Sigmoid colon (tissue), 7 donors: ENCODE measurements at places on chromosomes 13 and 19.

GRCh38 chr19:4429771-4430171 is 27.3 kb downstream of the CHAF1A start:
- H3K4me3 ChIP-seq, result no peak overlapping the region
- no peak for DNase-seq
- H3K27ac ChIP-seq, result no peak overlapping the region
- H3K36me3 ChIP-seq, result no peaks in the 10 kb centered on the region
- H3K4me1 ChIP-seq, result no peaks in the 10 kb centered on the region

DNA sequence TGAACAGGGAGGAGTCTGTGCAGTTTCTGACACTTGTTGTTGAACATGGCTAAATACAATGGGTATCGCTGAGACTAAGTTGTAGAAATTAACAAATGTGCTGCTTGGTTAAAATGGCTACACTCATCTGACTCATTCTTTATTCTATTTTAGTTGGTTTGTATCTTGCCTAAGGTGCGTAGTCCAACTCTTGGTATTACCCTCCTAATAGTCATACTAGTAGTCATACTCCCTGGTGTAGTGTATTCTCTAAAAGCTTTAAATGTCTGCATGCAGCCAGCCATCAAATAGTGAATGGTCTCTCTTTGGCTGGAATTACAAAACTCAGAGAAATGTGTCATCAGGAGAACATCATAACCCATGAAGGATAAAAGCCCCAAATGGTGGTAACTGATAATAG is 16.1 kb downstream of the CEACAM6 start:
- no peaks in the 10 kb centered on the region for H3K36me3 ChIP-seq
- no peak overlapping the region for H3K4me3 ChIP-seq
- no peaks in the 10 kb centered on the region for H3K27me3 ChIP-seq
- H3K4me1 ChIP-seq, result no peaks in the 10 kb centered on the region
- no peak for DNase-seq

- no peak overlapping the region for H3K4me3 ChIP-seq
- H3K27ac ChIP-seq, result no peak overlapping the region
- no peaks in the 10 kb centered on the region for H3K36me3 ChIP-seq
- no peaks in the 10 kb centered on the region for H3K27me3 ChIP-seq
- peaks cover 32% of the 10 kb centered on the region for H3K4me1 ChIP-seq
Measured at GRCh38 chr19:18298601-18299000, 17.2 kb upstream of the JUND start.

- DNase-seq, result no peak
- no peaks in the 10 kb centered on the region for H3K4me1 ChIP-seq
- no peak overlapping the region for H3K27ac ChIP-seq
- H3K27me3 ChIP-seq, result no peaks in the 10 kb centered on the region
Measured at GRCh38 chr13:64556376-64556775, 2673.8 kb downstream of the PCDH9 start.

DNA sequence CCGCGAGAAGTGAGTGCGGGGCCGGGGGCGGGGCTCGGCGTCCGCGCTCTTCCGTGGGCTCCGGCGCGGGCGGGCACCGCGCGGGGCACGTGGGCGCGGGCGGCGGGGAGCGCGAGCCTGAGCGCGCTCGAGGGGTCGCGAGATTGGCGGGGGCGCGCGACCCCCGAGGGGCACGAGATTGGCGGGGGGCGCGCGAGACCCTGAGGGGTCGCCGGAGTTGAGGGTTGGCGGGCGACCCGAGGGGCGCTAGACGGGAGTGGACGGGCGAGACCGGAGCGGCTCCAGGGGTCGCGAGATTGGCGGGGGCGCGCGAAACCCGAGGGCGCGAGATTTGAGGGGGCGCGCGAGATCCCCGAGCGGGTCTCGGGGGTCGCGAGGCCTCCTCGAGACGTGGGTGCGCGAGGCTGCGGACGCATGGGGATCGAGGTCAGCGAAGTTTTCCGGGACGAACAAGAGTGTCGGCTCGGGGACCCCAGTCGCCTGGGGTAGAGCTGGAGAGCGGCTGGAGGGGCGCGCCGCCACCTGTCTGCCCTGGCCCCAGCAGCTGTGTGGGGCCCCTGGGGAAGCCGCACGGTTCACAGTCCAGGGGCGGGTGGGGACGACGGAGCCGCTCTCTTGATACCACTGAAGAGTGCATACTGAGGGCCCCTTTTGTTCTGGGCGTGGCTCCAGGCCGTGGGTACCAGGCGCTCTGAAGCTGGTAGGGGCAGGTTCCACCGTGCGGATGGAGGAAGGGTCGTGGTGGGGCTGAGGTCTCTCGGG is 682 bp downstream of the SSBP4 start:
- H3K36me3 ChIP-seq, result no peaks in the 10 kb centered on the region
- H3K4me1 ChIP-seq, result peaks cover 56% of the 10 kb centered on the region
- H3K4me3 ChIP-seq, result peak overlapping the region; percentile 61
- no peak for DNase-seq
- peak overlapping the region; percentile 88 for H3K27ac ChIP-seq
- H3K27me3 ChIP-seq, result no peaks in the 10 kb centered on the region

DNA sequence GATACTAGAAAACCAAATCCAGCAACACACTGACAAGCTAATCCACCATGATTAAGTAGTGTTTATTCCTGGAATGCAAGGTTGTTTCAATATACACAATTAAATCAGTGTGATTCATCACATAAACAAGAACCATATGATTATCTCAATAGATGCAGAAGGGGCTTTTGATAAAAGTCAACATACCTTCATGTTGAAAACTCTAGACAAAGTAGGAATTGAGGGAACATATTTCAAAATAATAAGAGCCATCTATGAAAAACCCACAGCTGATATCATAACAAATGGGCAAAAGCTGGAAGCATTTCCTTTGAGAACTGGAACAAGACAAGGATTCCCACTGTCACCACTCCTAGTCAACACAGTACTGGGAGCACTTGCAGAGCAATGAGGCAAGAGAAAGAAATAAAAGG is 213.6 kb upstream of the CSNK1A1L start:
- no peak overlapping the region for H3K4me3 ChIP-seq
- H3K4me1 ChIP-seq, result no peaks in the 10 kb centered on the region
- no peak overlapping the region for H3K27ac ChIP-seq
- no peak for DNase-seq
- H3K36me3 ChIP-seq, result no peaks in the 10 kb centered on the region
- H3K27me3 ChIP-seq, result no peaks in the 10 kb centered on the region

DNA sequence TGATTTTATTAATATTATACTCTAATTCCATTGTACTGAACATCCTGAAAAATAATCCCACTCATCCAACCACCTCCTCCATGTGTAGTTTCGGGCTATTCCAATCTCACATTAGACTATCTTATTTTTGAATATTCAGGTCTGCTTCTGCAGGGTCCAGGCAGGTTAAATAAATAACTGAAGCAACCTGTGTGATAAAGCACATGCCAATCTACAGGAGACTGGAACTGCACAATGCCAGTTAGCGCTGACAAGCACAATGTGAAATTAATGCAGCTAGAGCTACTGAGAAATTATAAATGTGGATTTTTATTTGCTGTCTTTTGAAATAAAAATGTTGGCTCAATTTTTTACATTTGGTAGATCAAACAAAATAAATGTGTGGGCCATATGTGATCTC is 540.1 kb upstream of the ATXN8OS start:
- DNase-seq, result no peak
- no peaks in the 10 kb centered on the region for H3K4me1 ChIP-seq
- H3K27me3 ChIP-seq, result no peaks in the 10 kb centered on the region
- no peaks in the 10 kb centered on the region for H3K36me3 ChIP-seq
- no peak overlapping the region for H3K27ac ChIP-seq

GRCh38 chr13:23751195-23751594 is 138.0 kb downstream of the MIPEP start:
- peaks cover 5% of the 10 kb centered on the region for H3K36me3 ChIP-seq
- no peak overlapping the region for H3K27ac ChIP-seq
- H3K4me3 ChIP-seq, result no peak overlapping the region
- no peak for DNase-seq
- no peaks in the 10 kb centered on the region for H3K4me1 ChIP-seq

- no peaks in the 10 kb centered on the region for H3K27me3 ChIP-seq
- DNase-seq, result no peak
- no peak overlapping the region for H3K27ac ChIP-seq
Measured at GRCh38 chr19:41411968-41412265, 14.3 kb downstream of the BCKDHA start.

DNA sequence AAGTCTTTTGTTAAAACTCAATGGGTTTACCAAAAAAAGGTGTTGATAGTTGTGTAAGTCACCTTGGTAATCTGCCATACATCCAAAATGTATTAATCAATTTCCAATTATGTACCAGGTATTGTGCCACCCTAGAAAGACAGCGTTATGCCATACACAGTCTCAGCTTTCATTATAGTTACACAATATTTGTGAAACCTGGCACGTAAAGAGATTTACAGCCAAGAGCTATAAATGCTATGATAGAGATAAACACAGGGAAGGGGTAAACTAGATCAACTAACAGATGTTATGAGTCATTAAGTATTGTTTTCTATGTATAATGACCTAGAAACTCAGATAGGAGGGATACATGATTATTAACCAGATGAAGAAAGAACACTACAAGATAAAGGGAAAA is 725.6 kb upstream of the SLITRK5 start:
- no peaks in the 10 kb centered on the region for H3K36me3 ChIP-seq
- H3K27ac ChIP-seq, result no peak overlapping the region
- H3K4me1 ChIP-seq, result no peaks in the 10 kb centered on the region
- H3K4me3 ChIP-seq, result no peak overlapping the region
- DNase-seq, result no peak

GRCh38 chr13:52780611-52781010 is 41.0 kb upstream of the CNMD start:
- no peak overlapping the region for H3K4me3 ChIP-seq
- H3K36me3 ChIP-seq, result no peaks in the 10 kb centered on the region
- no peaks in the 10 kb centered on the region for H3K27me3 ChIP-seq
- H3K27ac ChIP-seq, result no peak overlapping the region
- no peaks in the 10 kb centered on the region for H3K4me1 ChIP-seq
- no peak for DNase-seq

GRCh38 chr13:102793611-102794355 is 5.0 kb downstream of the POGLUT2 start:
- no peak overlapping the region for H3K27ac ChIP-seq
- H3K36me3 ChIP-seq, result peaks cover 48% of the 10 kb centered on the region
- peaks cover 6% of the 10 kb centered on the region for H3K4me1 ChIP-seq
- no peak for DNase-seq
- no peaks in the 10 kb centered on the region for H3K27me3 ChIP-seq

DNA sequence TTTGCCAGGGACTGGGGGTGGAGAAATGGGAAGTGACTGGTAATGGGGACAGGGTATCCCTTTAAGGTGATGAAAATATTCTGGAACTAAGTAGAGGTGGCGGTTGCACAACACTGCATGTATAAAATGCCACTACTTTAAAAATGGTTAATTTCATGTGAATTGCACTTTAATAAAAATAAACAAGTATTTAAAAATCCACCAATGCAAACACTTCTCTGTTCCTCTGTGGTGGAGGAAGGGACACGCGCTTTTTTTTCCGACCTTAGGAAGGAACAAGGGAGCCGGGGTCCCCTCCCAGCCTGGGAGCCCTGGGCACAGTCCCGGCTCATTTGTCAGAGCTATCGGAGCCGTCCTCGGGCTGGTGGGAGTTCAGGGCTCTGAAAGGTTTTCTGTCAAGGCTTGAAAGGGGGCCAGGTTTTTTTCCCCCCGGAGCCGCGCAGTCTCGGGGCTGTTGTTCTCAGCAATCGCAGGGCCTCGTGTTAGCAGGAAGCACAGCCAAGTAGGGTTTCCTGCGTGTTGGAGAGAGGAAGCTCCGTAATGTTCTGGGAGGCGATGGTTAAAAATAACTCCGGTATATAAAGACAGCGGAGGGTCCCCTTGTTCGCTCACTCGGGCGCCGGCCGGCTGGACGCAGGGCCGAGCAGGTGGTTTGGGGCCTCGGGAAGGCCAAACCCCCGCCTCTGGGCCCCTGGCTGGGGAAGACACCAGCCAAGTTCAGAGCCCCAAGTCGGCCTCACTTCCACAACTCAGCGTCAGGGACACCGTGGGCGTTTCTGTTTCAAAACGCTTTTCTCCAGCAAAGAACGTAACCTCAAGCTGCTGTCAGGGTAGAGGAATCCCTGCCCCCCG is 41.2 kb upstream of the KLF2 start:
- no peaks in the 10 kb centered on the region for H3K4me1 ChIP-seq
- H3K4me3 ChIP-seq, result peak overlapping the region; percentile 33
- no peaks in the 10 kb centered on the region for H3K36me3 ChIP-seq
- no peaks in the 10 kb centered on the region for H3K27me3 ChIP-seq
- H3K27ac ChIP-seq, result peak overlapping the region; percentile 97

- H3K27me3 ChIP-seq, result peaks cover 19% of the 10 kb centered on the region
- peaks cover 34% of the 10 kb centered on the region for H3K4me1 ChIP-seq
- DNase-seq, result no peak
- H3K36me3 ChIP-seq, result peaks cover 3% of the 10 kb centered on the region
- H3K27ac ChIP-seq, result no peak overlapping the region
- no peak overlapping the region for H3K4me3 ChIP-seq
Measured at GRCh38 chr19:45879055-45879454, 6.9 kb downstream of the IRF2BP1 start.

DNA sequence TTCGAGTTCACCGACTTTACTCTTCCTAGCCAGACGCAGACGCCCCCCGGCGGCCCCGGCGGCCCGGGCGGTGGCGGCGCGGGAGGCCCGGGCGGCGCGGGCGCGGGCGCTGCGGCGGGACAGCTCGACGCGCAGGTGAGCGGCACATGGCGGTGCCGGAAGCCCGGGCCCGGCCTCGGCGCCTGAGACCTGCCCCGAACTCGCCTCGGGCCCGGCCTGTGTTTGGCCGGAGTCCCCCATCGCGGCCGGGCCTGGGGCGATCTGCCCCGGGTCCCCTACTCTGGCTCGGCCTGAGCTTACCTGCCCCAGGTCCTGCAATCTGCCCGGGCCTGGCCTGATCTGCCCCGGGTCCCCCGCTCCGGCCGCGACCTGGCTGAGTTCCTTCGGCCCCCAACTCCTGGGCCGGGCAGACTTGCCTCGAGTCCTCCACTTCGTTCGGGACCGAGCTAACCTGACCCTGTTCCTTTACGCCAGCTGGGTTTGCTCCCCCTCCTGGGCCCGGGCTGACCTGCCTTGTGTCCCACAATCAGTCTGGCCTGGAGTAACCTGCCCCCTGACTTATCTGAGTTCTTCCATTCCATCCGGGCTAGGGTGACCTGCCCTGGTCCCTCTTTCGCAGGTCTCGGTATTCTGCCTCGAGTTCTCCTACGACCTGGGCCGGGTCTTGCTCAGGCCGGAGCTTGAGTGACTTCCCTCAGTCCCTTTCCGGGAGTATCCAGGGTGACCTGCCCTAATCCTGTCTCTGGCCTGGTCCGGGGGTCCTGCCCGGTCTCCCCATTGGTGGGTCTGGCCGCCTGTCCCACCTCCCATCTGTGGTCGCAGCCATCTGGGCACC is 764 bp downstream of the UPF1 start:
- H3K36me3 ChIP-seq, result no peaks in the 10 kb centered on the region
- no peak for DNase-seq
- H3K4me3 ChIP-seq, result peak overlapping the region; percentile 68
- no peaks in the 10 kb centered on the region for H3K27me3 ChIP-seq

- peaks cover 27% of the 10 kb centered on the region for H3K4me1 ChIP-seq
- no peak for DNase-seq
- no peak overlapping the region for H3K27ac ChIP-seq
- H3K36me3 ChIP-seq, result no peaks in the 10 kb centered on the region
- H3K4me3 ChIP-seq, result no peak overlapping the region
- no peaks in the 10 kb centered on the region for H3K27me3 ChIP-seq
Measured at GRCh38 chr13:95335667-95336066, 34.4 kb upstream of the ABCC4 start.

DNA sequence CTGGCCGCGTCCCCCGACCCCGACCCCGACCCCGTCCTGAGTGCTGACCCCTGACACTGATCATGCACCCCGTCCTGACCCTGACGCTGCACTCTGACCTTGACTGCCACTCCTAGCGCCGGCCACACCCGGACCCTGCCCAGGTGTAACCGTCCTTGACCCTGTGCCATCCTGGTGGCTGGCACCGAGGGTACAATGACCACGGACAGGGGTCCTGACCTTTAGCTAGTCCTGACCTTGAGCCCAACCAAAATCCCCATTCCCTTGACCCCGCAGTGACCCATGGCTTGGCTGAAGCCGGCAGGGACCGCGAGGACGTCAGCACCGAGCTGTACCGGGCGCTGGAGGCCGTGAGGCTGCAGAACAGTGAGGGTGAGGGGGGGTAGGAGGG is 25.9 kb downstream of the CLEC4M start:
- H3K27me3 ChIP-seq, result peaks cover 42% of the 10 kb centered on the region
- no peaks in the 10 kb centered on the region for H3K36me3 ChIP-seq
- DNase-seq, result no peak
